Mammary epithelial cell (primary cell): ENCODE measurements at places on chromosomes 6 and 20.

- no peak for DNase-seq
Observed at GRCh38 chr20:39645131-39645530, 683.0 kb downstream of the DHX35 start.

DNA sequence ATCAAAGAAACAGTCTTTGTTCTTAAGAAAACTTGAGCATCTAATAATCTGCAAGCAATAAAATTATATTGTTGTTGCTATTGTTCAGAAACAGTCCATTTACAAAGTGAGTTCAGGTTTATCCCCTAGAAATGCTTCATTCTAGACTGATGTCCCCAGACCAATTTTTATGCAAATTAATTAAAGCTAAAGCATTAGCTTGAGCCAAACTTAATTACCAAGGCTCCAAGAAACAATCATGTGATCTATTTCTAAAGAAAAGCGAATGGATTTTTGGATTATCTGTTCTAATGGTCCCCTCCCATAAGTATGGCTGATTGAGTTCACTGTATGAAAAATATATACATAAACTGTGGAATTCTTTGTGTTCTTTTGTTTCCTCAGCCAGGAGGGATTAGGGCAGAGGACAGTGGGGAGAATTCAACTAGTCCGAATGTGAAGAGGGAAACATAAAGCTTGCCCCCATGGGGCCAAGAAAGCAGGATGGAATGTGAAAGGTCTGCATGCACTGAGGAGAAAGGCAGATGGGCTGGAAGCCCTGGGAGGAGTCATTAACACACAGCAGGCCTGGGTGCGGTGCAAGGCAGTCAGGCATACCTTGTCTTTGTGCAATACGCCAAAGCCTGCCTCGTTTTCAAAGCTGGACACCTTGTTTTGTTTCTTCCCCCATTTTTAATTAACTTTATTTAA is 597.1 kb downstream of the KIF16B start:
- DNase-seq = no peak

- peak; percentile 74 for DNase-seq
Observed at GRCh38 chr6:33700391-33701050, 11.0 kb downstream of the UQCC2 start.

DNA sequence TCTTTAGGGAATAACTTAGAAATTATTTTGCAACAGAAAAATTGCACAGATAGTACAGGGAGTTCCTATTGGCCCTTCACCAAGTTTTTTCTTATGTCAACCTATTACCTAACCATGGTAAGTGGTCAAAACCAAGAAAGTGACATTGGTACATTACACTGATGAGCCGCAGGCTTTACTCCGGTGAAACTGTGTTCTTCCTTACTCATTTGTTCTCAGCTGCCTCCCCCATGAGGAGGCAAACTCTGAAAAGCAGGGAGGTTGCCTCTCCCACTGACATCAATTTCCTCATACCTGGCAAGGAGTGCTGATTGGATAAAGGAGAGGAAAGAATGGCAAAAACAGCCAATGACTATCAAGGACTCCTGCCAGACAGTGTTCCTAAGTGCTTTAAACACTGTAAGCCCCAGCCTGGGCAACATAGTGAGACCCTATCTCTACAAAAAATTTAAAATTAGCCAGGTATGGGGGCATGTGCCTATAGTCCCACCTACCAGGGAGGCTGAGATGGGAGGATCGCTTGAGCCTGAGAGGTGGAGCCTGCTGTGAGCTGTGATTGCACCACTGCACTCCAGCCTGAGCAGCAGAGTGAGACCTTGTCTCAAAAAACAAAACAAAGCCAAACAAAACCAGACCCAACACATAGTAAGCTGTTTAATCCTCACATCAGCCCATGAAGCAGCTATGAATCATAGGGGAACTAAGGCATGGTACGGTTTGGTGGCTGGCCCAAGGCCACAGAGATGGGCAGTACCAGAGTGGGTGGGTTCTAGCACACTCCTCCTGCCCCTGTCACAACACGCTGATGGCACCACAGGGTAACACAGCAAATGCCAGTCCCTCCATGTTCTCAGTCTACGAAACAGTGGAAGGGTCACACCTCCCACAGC is 24.7 kb downstream of the C20orf203 start:
- DNase-seq = peak; percentile 67

DNA sequence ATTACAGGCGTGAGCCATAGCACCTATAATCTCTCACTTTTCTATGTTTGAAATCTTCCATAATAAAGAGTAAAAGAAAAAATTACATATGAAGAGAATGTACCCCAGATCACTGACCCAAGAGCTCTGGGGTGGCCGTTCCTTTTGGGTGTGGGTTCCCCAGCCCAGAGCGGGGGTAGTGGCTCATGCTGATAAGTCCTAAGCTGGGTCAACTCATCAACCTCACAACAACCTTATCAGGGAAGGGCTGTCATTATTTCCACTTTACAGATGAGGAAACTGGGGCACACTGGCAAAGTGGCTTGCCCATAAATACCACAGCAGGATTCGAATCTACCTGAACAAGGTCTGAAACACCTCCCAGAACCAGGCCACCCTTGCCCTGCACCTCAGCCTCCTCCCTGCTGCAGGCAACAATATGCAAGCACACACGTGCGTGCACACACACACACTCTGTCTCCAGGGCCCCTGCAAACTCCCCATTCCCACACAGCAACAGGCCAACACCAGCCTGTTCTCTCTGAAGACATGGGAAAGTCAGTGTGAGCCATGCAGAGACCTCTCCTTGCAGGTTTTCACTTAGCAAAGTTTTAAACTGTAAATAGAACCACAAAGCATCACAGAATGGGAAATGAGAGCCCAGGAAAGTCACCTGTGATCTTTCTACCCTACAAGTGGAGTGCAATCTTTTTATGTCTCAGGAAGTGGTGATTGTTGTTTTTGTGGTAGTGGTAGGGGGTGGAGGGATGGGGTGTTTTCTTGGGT is 27.7 kb downstream of the BFSP1 start:
- no peak for DNase-seq

- DNase-seq = no peak
Observed at GRCh38 chr6:142913036-142913510, 31.9 kb downstream of the HIVEP2 start.

GRCh38 chr6:164184410-164184809 is 769.9 kb downstream of the QKI start:
- no peak for DNase-seq

DNA sequence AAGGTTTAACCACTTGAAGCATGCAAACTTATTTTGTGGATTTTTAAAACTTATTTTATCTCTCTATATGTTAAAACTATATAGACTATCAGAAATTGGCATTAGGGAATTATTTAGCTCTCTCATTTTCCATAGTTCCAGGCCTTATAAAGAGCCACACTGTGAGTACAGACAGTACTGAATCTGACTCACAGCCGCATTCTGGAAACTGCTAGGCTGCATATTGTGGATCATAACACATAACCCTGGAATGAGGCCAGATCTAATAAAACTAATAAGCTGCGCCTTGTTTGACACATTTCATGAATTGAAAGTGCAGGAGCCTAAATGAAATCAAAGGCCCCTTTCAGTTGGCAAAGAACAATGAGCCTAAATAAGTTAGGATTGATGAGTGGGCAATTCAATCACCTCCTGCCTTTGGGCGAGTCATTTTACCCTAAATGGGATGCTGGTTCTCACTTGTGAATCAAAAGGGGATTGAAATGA is 308.4 kb downstream of the PACRG start:
- DNase-seq = no peak

GRCh38 chr6:159788276-159788675 is 1.1 kb downstream of the TCP1 start:
- DNase-seq = no peak

GRCh38 chr6:89842228-89842627 is 12.5 kb downstream of the CASP8AP2 start:
- no peak for DNase-seq

GRCh38 chr6:105797286-105797979 is 288.7 kb upstream of the PRDM1 start:
- no peak for DNase-seq

- no peak for DNase-seq
Observed at GRCh38 chr20:40305303-40305702, 383.7 kb downstream of the MAFB start.
